Activated naive CD4-positive, alpha-beta T cell treated with anti-CD3 and anti-CD28 coated beads for 36 hours (primary cell): ENCODE measurements at places on chromosomes 1 and 21. TPM values are rescaled to one million over a fixed set of nuclear protein-coding genes. Genes with fewer than 3 reads are reported as not detected.

NRDC gene
- total RNA-seq = 136 TPM

DMBX1 gene
- not detected for total RNA-seq

AMY2A gene
- not detected for total RNA-seq

DNA sequence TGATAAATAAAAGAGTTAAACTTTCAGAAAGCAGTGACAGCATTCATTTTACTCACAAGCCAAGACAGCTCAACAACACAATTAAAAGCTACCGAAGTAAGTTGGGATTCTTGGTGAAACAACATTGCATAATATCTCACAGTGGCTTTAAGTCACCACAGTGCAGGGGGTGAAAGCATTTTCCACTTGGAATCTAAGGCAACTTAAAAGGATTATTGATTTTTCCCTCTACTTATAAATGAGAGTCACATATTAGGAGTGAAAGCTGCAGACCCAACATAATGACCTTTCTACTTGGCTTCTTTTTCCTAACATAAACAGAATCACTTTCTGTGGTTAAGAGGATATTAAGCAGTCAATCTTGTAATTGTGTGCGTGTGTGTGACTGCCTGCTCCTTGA, 536.6 kb upstream of the CXADR start:
- no peak for DNase-seq
- no peaks in the 10 kb centered on the region for H3K4me1 ChIP-seq
- H3K36me3 ChIP-seq = no peaks in the 10 kb centered on the region
- H3K27ac ChIP-seq = no peak overlapping the region

DNA sequence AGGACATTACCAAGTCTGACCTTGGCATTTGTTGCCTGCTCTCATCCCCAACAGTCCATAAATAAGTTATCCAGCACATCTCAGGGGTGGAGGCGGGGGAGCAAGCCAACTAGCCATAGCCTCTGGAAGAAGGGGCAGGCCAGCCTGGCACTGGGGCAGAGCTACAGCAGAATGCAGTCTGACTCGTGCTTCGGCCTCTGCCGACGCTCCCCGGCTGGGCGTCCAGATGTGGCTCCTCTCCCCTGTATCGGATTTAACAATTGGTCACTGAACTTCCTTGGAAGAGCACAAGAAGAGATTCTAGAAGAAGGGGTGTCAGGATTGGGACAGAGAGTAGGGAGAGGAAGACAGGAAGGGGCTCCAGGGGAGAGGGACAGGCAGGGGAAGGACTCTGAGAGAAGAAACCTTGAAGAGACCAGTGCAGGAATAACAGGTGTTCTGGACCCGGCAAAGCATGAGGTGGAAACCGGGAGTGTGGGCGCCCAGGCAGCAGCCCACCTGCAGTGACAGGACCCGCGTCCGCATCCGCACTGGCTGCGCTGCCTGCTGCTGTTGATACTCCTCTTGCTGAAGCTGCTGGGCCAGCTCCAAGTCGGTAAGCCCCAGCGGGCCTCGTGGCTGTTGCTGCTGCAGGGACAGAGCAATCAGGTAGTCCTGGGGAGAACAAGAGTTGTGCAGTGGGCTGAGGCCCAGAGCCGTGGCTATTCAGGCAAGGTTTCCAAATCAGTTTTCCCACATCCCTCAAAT, 9.4 kb downstream of the MINDY1 start:
- H3K4me3 ChIP-seq = no peak overlapping the region
- H3K27me3 ChIP-seq = no peaks in the 10 kb centered on the region
- H3K27ac ChIP-seq = no peak overlapping the region

DNA sequence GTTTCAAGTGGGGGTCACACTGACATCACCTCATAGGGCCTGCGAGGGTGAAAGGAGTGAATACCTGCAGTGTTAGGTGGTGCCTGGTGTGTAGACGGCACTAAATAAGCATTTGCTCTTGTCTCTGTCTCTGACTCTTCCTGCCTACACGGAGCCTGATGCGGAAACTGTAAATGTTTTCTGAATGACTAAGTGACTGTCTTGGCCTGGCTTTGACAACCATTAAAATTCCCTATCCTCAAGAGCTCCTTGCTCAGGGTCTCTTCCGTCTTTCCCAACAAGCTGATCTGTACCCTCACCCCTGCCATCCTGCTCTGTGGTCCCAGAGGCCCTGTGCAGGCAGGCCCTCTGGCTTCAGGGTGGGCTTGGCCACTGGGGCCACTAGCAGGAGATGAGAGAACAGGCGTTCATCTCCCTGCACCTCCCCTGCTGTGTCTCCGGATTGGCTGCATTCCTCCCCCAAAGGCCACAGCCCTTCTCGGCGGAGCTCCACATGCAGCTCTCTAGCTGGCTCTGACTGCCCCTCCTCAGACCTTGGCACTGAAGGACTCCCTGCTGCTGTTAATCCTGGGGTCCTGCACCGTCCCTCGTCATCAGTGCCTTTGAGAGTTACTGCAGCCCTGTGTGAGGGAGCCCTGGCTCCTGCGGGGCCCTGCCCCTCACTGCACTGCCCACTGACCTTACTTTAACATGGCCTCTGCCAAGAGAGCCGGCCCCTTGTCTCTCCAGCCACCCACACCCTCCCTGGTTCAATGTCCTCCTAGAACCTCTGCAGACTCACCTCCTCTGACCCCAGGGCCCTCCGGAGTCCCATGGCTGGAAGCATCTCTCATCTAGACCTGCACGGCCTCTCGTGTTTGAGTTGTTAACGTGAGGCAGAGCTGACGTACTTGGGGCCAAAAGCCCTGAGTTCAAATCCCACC, 211.1 kb downstream of the MATN1 start:
- H3K4me1 ChIP-seq = no peaks in the 10 kb centered on the region
- peaks cover 8% of the 10 kb centered on the region for H3K27me3 ChIP-seq
- no peak overlapping the region for H3K4me3 ChIP-seq
- no peaks in the 10 kb centered on the region for H3K36me3 ChIP-seq

GRCh38 chr1:8363186-8363766, 45.4 kb downstream of the SLC45A1 start:
- H3K36me3 ChIP-seq = peaks cover 3% of the 10 kb centered on the region
- H3K4me3 ChIP-seq = no peak overlapping the region
- H3K27ac ChIP-seq = peak overlapping the region; percentile 12
- H3K27me3 ChIP-seq = no peaks in the 10 kb centered on the region

DNA sequence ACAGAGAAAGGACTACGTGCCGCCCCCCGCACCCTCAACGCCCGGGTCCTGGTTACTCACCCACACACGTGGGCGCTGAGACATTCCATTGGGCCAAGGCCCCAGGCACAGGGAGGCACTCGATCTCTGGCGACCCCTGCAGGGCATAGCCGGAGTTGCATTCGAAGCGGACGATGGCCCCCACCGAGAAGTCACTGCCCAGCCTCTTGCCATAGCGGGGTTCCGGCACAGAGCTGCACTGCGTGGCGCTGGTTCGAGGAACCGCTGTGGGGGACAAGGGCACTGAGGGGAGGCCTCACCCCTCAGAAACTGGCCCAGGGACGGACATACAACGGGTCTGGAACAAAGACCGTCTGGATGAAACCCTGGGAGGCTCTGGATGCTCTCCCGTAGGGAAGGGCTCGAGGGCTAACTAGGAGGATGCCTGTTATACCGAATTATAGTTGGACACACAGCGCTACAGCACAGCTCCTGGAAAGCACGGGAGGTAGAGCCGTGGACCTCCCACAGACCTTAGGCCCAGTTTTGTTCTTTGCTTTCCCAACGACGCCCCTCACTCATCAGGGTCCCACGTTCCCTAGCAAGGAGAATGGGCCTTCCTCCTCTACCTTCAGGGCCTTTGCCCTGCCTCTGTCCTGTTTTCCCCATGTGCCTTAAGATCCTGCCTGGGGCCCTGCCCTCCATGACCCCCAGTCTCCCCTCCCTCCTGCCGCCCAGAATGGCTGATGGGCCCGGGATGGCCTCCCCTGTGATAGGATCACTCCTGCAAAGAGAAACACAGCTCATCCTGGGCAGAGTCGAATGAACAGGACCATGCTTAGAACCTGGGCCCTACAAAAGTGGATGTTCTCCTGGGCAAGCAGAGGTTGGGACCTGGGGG, 152.8 kb downstream of the ZSCAN20 start:
- DNase-seq = peak; percentile 22
- H3K36me3 ChIP-seq = no peaks in the 10 kb centered on the region
- H3K27ac ChIP-seq = no peak overlapping the region

DNA sequence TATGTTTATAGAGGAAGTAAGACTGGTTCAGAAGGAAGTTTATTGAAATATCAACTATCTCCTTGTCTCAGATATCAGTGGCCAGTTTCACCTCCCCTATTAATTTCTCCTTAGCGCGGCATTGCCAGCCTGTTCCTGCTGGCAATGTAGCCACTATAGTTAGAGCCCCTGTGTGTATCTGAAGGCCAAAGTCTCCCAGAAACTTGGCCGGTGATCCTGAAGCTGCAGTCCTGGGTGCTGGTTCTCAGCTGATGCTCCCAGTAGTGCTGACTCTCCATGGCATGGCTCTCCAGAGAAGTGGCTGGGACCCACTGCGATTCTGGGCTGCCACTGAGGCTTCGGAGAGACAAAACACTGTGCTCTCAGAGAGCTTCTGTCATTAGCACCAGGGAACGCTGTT, 59.9 kb downstream of the TNN start:
- H3K4me3 ChIP-seq = no peak overlapping the region
- DNase-seq = no peak
- no peaks in the 10 kb centered on the region for H3K36me3 ChIP-seq
- no peaks in the 10 kb centered on the region for H3K27me3 ChIP-seq

DNA sequence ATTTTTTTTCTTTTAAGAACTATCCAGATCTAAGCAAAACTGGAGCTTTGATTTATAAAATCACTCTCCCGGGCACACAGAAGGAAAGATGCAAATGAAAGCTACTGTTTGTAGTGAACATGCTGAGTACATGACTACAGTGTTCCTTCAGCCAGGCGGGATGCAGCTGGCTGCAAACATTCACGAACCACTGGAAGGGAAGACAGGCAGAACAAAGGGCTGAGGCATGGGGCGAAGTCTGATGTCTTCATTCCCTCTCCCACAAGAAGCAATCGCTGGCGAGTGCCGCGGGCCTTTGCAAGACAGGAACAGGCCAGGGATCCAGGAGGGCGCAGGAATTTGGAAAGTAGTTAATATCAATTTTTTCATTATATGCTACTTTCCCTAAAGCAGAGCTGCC, 257.9 kb upstream of the AJAP1 start:
- H3K27me3 ChIP-seq = peaks cover 12% of the 10 kb centered on the region
- no peaks in the 10 kb centered on the region for H3K4me1 ChIP-seq
- no peak overlapping the region for H3K27ac ChIP-seq
- no peak for DNase-seq

GRCh38 chr1:36948606-36949005, 85.7 kb downstream of the GRIK3 start:
- H3K27ac ChIP-seq = no peak overlapping the region
- H3K36me3 ChIP-seq = no peaks in the 10 kb centered on the region
- H3K27me3 ChIP-seq = peaks cover 10% of the 10 kb centered on the region
- H3K4me1 ChIP-seq = no peaks in the 10 kb centered on the region

DNA sequence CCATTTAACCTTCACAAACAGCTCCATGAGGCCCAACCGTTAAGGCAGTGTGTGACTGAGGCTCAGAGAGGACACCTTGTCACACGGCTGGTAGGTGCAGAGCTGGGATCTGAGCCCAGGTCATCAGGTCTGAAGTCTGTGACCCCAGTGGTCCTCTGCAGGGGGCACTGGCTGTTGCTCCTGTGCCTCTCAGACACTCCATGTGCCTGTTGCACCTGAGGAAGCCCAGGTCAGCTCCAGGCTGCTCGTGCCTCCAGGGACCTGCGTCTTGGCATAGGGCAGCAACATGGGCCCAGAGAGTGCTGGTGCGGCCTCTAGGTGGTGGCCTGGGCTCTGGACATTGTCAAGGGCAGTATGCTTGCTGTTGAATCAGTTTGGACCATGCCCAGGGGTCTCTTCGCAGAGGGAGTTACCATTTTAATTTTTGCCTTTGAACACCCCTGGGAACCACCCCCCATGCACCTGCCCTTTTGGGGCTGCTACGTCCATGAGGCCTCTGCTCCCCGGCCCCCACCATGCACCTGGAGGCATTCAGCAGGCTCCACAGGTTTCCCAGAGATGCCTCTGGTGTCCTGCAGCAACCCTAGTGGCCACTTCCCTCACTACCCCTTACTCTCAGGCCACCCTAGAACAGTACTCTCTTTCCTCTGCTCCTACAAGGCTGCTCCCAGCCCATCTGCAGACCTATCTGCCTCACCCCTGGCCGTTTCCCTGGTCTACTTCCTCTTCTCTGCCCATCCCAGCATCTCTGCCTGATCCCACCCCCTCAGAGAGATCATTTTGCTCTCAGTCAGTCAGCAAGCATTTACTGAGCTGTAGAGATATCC, 25.2 kb upstream of the EPS8L3 start:
- peaks cover 52% of the 10 kb centered on the region for H3K4me1 ChIP-seq
- H3K4me3 ChIP-seq = no peak overlapping the region
- DNase-seq = peak; percentile 30
- H3K36me3 ChIP-seq = no peaks in the 10 kb centered on the region

GRCh38 chr1:159841749-159842148, 15.1 kb downstream of the SLAMF8 start:
- peaks cover 16% of the 10 kb centered on the region for H3K4me1 ChIP-seq
- no peaks in the 10 kb centered on the region for H3K27me3 ChIP-seq
